ENCODE measurements at places on chromosomes 12 and 14.

DNA sequence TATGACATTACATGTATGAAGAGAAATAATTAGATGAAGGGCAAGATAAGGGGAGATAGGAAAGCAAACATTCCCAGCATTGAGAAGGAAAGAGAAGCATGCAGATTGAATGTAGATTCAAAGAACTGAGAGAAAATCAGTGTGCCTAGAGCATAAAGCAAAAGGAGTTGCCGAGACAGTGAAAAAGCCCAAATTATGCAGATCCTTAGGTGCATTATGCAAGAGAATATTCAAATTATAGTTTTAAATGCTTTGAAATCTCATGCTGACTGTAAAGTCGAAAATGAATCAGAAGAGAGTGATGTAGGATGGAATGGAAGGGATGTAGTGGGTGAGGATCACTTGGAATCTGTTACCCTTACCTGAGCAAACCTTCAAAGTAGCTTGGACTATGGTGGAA, 49.9 kb downstream of the PPP4R4 start:
- no peak for DNase-seq

DNA sequence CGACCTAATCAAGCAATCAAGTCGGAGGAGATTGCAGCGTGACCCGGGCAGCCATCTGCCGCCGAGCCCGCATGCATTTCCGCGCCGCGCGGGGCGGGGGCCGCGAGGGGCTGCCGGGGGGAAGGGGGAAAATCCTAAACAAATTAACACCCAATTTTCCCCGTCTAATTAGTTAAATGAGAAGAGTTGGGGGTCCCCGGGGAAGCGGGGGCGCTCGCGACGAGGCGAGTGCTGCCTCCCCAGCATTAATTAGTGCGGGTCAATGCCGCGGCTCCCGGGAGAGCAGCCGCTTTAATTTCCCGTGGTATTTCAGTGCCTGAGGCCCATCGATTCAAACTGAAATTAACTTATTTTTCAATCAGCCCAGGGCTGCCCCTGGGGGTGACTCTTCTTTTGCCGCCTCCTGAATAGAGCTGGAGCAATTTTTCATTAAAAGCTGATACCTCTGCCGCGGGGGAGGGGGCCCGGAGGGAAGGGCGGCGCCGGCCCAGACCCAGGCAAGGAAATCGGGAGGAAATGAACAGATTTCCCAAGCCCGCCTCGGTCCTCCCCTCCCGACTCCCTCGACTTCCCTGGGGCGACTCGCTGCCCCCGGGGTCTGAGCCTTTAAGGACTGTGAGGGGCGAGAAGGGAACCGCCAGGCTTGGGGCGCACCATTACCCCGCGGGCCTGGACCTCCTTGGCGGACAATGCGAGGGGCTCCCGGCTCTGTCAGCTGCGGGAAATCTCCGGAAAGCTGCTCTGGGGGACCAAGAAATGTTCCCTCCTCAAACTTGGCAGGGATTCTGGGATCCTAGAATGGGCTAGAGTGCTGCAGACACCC, 18.9 kb downstream of the VSX2 start:
- DNase-seq: no peak

DNA sequence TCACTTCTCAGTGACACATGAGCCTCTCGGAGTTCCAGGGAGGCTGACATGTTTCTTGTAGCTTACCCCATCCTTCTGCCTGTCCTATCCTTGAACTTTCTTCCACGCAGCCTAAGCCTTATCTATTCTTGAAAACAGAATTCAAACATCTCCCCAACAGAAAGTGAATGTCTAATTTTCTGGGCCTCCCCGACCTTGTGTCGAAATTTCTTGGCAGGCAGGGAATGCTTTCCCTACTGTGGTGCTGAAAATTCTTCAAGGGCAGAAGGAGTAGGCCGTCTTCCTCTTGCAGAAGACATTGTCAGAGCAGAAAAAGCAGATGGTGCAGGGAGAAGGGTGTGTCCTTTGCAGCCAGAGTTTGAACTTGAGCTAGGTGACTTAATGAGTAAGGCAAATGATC, 63.0 kb upstream of the TCL1B start:
- DNase-seq: no peak

DNA sequence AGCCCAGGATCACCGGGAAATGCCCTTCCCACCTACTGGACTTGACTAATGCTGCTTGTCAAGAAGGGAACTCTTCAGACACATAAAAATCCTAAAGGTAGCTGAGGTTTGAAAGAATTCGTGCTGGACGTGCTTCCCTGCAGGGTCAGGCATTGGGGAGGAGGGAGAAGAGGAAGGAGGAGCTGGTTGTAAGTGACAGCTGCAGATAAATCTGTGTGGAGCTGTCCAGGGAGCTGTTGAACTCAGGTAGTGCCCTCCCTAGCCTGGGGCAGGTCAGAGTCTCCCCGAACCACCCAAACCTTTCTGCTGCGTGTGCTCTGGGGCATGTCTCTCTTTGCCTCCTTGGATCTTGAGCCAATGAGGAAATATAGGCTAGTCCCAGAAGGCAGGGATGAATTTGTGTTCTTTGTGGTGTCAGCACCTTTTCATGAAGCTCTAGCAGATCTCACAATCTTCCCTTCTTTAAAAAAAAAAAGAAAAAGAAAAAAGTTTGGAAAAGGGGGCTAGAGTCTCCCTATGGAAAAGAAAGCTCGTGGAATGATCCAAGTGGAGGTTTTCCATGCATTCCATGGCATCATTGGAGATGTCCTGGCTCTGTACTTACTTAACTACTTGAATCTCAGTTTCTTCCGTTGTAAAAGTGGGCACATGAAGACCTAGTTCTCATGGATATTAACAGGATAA, 23.6 kb upstream of the FOS start:
- no peak for DNase-seq

DNA sequence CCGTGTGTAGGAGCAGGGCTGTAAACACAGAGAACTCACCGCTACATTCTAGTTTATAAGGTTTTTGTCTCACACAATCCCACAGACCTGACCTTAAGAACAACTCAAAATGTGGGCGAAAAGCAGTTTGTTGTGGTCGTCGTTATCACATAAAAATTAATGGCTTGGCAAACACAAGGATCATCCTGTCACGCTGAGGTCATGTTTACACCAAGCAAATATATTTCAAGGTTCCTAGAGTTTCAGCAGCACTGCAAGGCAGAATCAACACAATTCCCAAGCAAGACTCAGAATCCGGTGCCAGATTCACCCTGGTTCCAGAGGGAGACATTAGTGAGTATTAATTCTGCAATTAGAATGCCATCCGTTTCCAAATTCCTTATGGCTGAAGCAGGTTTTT, 30.1 kb upstream of the MAP1LC3B2 start:
- no peak for DNase-seq

DNA sequence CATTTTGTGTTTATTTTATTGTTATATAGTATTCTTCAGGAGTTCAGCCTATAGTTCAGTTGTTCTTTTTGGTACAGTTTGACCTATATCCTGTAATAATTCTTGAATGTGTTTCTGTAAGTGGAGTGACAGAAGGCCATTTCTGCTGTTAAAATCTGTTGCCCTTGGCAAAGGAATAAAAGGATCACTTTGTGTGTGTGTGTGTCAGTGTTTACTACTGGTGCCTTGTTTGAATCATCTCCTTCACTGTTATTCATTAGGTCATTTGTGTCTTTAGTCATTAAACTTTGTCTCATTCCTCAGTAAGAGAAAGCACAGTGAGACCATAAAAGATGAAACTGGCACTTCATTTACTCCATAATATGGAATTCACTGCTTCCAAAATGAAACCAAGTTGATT, 130.7 kb downstream of the TMTC2 start:
- DNase-seq: no peak

DNA sequence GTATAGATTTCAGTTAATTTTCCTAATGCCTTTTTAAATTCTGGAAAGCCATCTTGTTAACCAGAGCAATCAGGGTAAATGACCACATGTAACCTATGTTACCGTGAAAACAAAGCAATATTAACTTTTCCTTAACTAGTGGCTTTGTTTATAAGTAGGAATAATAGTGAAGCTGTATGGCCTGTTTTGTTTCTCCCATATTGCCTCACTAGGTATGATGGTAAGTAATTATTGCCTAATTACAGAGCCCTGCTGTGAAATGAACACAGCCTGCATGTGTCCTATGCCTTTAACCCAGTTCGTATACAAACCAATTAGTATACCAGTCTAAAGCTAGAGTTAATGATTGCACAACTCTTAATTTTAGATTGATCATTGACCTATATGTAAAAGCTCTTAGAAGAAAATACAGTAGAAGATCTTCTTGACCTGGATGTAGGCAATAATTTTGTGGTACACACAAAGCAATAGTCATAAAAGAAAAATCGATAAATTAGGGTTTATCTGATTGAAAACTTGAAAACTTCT, 249.9 kb downstream of the CCDC91 start:
- DNase-seq: no peak

DNA sequence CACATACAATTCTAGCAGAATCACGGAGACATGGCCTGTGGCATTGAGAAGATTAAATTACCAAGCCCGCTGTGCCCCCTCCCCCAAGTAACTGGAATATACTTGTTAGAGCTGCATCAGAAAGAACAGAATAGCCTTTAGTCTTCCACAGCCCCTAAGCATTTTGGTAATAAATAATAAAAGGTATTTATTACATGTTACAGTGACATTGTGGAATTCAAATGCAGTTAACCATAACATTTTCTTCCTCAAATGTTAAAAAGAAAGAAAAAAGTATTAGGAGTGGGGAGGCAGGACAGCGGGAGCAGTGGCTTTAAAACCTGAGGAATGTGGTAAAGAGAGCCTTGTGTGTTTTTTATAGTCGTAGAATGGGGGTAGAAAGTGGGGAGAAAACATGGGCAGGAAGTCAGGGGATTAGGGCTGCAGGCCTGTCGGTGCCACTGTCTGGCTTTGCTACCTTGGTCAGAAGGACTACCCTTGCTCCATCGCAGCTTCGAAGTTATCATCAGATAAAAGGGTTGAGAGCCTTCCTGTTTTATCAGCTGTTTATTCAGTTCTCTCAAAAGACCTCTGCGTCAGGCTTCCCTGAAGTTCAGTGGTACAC, 255.9 kb downstream of the MSRB3 start:
- no peak for DNase-seq

GRCh38 chr12:43396671-43397070, 155.3 kb downstream of the ADAMTS20 start:
- no peak for DNase-seq

DNA sequence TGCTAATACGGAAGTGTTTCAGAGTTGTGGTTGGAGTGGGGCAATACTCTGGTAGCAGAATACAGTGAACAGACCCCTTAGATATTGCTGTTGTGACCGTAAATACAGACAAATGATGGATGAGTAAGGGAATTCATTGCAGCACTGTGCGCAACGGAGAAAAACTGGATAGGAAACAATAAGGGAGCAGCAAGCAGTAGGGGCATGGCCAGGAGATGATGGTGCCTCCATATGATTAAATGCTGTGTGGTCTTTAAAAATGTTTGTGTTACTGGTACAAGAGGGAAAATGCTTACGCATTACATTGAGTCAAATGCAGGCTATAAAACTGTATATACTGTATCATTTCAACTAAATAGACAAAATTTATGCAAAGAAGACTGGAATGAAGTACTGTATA, 61.6 kb downstream of the EML1 start:
- DNase-seq: no peak

DNA sequence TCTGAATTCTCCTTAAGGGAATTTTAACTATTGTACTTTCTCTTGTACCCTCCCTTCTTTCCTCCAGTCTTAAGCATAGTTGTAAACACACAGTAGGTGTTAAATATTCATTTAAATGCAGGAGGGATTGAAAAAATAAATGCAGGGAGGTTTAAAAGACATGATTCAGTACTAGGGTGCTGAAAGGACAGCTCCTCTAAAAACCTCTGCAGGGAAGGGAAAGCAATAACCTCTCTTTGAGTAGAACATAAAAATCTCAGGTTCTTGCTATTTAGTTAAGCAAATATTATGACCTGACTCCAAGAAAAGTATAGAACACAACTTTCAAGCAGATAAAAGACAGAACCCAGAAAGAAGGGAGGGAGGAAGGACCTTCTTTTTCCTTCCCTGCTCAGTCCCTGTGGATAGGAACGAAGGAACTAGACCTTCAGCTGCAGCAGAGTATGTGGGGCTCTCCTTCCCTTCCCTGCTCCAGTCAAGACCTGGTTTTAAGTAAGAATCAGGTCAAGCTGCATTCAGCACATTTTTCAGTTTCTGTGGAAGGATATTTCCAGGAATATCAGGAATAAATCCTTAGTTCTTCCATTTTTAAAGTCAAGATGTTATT, 4.7 kb downstream of the MAP3K9 start:
- no peak for DNase-seq

DNA sequence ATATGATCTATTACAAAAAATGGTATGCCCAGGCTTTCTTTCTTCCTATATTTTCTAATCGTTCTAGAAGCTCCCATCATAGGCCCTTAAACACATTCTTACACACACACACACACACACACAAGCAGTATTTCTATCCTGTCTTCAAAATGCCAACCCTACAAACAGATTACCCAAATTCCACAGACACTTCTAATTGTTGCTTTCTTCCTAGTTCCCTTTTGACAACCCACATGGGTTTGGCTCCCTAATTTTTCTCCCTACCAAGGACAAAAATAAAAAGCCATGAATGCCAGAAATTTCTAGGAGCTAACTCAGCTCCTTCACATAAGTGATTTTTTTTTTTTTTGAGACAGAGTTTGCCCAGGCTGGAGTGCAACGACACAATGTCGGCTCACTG, 60.3 kb upstream of the NTF3 start:
- no peak for DNase-seq

GRCh38 chr14:100674428-100674827, 52.3 kb upstream of the DLK1 start:
- DNase-seq: no peak

DNA sequence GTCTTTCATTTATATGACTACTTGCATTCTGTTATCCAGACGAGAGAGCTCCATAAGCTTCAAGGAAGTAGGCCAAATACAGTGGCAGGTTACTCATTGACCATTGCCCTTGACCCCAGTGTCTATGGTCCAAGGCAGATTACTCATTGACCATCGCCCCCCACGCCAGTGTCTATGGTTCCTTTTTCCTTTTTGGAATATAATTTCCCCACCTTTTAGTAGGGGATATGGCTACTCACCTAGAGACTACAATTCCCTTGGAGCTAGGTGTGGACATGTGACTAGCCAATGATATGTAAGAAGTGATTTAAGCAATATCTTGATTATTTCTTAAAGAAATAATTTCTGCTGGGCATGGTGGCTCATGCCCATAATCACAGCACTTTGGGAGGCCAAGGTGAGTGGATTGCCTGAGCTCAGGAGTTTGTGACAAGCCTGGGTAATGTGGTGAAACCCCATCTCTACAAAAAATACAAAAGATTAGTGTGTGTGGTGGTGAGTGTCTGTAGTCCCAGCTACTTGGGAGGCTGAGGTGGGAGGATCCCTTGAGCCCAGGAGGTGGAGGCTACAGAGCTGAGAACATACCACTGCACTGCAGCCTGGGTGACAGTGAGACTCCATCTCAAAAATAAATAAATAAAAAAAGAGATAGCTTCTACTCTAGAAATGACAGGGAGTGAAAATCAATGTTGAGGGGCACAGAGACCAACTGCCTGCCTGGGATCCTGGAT, 32.6 kb downstream of the SIX4 start:
- no peak for DNase-seq

GRCh38 chr12:68841717-68842116, 33.7 kb downstream of the MDM2 start:
- no peak for DNase-seq
